NCI-H1048 (cell line): ENCODE measurements at places on chromosomes 12 and 14.
A peak's percentile ranks its signal among the peaks of the same experiment; 100 is the strongest.

- peak; percentile 36 for DNase-seq
Measured at GRCh38 chr12:122499991-122500684, 594 bp downstream of the ZCCHC8 start.

DNA sequence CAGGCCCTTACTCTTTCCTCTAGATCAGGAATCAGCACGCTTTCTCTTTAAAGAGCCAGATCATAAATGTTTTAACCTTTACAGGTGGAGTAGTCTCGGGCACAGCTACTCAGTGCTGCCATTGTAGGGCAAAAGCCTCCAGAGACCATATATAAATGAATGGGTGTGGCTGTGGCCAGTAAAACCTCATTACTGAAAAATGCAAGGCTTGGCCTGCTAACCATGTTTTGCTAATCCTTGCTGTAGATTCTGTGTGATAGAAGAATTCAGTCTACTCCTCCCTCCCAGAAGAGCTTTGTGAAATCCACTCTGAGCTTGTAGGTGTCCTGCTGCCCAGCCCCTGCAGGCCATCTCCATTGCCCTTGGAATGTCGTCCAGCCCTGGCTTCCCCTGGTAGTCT lies 58.1 kb downstream of the HSP90AA1 start:
- no peak for DNase-seq

DNA sequence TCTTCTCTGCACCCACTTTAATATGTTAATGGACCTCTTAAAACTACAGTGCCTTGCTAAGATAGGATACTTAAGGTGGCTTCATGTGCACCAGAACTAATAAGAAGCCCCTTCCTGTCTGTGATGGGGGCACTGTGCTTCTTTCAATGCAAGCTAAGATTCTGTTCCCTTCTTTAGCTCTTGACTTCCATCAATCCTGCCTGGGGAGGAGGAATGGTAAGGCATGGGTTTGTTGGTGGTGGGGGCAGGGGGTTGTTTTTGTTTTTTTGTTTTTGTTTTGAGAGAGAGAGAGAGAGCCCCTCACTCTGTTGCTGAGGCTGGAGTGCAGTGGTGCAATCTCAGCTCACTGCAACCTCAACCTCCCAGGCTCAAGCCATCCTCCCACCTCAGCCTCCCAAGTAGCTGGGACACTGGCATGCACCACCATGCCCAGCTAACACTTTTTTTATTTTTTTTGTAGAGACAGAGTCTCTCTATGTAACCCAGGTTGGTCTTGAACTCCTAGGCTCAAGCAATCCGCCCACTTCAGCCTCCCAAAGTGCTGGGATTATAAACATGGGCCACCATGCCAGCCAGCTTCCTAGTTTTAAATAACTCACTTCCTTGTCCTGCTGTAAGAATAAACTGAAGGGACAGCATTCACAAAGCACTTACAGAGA lies 4.5 kb upstream of the KRT3 start:
- no peak for DNase-seq

DNA sequence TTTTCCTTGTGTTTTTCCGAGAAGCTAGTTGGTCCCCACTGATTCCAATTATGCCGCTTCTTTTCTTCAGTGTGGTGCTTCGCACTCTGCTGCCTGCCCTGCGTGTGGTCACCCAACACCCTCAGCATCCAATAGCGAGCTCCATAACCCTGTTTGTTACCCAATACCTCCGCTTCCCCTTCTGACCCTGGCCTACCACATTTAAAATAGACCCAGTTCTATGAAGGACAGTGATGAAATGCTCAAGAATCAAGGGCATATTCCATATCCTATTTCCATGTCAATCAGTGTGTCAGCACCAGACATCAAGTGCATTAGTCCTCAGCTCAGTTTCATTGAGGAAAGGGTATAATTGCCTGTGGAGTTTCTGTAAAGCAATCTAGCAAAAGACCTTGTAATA lies 9.5 kb downstream of the NDRG2 start:
- DNase-seq, result no peak

DNA sequence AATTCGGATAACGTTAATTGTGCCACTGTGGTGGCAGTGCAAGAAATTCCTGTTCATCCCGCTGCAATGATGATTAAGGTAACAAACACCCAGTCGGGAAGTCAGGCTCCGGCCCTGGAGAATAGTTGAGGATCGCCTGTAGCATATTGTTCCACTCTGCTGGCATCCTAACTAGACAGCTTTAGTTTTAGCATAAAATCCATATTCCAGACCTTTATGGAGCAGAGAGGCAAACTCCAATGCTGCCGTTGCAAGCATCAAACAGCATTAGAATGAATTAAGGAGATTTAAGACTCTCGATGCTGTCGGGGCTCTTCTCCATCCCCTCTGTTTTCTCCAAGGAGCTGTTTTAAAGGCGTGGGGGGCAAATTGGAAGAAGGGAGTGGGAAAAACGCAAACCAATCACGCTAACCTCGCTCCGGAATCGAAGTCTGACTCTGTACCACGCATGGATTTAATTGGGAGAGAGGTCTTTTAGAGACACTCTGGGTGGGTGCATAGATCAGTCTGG lies 660.4 kb downstream of the VRK1 start:
- DNase-seq, result no peak

DNA sequence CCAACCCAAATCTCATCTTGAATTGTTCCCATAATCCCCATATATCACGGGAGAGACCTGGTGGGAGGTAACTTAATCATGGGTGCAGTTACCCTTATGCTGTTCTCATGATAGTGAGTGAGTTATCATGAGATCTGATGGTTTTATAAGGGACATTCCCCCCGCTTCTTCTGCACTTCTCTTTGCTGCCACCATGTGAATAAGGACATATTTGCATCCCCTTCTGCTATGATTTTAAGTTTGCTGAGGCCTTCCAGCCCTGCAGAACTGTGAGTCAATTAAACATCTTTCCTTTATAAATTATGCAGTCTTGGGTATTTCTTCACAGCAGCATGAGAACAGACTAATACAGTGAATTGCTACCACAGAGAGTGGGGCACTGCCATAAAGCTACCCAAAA lies 179.1 kb downstream of the LRIG3 start:
- no peak for DNase-seq

- no peak for DNase-seq
Measured at GRCh38 chr14:105064721-105065143, 498 bp downstream of the GPR132 start.

GRCh38 chr12:92028441-92028709 lies 117.3 kb downstream of the BTG1 start:
- no peak for DNase-seq

GRCh38 chr12:102728506-102729242 lies 188.4 kb downstream of the PAH start:
- no peak for DNase-seq

GRCh38 chr14:100434911-100435438 lies 111.8 kb downstream of the SLC25A47 start:
- no peak for DNase-seq

DNA sequence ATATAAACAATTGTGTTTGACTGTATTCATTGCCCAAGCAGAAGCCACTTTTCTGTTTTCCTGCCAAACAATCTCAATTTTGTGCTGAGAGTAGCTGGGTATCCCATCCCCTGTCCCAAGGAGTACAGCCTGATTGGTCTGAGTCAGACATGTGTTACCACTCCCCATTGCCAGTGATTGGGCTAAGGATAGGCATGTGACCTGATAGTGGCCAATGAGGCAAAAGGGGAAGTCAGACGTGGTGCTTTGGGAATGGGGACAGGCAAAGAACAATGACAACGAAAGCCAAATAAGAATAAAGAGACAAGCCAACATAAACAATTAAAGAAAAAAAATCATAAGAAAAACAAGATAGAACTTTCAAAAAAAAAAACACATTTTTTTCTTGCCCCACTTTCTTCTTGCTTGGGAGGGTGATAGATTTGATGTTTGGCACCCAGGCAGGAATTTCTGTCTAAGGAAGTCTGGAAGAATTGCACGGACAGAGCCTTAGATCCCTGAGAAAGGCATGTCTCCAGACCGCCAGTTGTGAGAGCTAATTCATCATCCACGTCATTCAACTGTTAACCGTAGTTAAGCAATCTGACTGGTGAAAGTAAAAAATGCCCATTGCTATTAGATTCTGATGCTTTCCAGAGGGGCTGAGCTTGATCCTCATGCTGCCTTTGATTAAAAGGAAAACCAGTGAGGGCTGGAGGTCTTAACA lies 626.6 kb upstream of the TMEM132C start:
- no peak for DNase-seq

DNA sequence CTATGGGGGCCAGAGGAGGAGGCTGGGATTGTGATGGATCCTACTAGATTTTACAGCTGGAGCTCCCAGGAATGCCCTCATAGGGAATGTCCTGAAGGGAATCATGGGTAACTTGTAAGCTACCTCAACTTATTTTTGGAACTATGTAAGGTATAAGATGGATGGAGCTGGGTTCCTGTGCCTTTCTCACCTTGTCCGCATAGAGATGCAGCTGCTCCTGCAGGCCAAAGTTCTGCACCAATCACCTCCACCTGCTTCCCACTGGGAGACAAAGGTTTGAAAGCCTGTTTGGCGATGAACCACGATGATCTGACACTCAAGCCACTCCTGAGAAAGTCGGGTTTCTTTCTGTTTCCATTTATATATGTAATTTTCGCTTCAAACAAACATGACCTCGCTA lies 648 bp upstream of the AKAP5 start:
- DNase-seq, result no peak

- DNase-seq, result peak; percentile 19
Measured at GRCh38 chr12:92602476-92602875, 100.3 kb upstream of the PLEKHG7 start.

- DNase-seq, result no peak
Measured at GRCh38 chr14:26527095-26527494, 70.7 kb downstream of the NOVA1 start.

DNA sequence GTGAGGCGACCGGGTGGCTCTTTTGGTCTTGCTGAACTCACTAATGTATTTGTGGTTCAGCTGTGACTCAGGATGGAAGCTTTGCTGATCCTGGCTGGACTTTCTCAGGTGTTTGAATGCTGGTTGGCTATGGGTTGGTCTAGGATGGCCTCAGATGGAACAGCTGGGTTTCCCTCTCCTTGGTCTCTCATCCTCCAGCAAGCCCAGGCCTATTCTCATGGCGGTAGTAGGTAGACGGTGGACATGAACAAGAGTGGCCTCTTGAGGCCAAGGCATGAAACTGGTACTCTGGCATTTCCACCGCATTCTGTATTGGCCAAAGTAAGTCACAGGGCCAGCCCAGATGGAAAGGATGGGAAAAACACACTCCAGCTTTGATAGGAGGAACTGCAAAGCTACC lies 11.8 kb upstream of the POLR3B start:
- no peak for DNase-seq

DNA sequence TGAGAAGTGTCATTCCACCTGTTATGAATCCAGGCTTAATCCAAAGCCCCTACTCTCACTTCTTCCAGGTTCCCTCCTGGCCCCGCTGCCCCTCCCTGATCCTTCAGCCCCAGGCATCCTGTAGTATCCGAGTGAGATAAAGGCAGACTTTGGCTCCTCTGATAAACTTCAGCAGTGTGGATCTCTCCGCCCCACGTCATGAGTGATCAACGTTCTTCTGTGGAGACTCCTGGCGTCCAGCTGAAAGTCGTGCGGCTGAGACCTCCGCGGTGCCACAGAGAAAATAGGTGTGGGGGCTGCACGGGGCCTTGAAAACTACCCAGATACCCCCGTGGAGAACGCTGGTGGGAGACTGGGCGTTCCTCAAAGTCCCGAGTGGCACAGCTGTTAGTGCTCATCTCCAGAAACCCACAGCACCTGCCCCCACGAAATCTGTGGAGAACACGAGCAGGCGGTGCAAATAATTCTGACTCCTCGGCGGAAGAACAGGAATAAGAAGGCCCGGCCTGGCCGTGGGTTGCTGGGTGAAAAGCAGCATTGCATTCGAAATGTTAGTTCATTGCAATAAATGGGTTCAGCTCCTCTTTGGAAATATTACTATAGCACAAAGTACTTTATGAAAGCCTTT lies 180.0 kb upstream of the RGS6 start:
- no peak for DNase-seq

DNA sequence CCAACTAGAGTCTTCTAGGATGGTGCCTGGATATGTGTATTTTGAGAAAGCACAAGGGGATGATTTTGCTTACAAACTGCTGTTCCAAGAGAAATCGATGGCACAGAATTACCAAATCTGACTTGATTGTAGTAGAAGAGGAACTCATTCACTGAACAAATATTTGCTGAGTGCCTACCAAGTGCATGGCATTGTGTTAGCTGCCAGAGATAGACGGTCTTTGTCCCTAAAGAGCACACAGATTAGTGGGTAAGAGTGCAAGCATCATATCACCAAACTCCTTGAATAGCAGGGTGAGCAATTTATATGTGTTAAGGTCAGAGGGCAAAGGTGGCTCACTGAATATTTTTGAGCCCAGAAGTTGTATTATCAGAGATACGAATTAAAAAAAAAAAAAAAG lies 3.5 kb upstream of the FOXN3 start:
- no peak for DNase-seq

DNA sequence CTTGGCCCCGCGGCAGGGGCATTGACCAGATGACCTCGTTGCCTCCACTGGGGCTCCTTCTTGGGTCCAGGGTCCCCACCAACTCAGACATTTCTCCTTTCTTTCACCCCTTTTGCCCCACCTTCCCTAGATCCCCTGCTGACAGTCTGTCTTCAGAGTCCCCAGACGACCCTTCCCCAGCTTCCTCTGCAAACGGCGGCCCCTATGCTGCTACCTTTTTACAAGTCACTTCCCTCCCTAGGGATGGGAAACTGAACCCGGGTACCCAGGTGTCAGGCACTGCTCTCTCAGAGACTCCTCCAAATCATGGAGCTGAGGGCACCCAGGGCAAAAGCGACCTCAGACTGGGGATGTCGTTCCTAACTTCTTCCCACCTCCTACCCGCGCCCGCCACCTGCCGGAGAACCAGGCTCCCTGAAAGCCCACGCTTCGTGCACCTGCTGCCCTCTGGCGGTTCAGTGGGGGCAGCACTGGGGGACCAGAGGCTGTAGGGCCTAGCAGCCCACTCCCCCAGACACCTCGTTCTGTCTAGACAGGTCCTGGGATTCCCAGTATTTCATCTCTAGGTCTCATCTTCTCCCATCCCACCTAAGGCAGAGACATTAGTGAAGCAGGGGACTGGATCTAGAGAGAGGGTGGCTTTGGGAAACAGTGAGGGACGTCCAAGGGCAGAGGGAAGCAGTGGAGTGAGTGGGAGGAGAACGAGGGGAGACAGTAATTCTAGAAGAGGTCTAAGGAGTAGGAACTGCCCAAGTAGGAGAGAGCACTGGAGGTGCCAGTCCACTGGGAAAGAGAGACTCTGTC lies 4.9 kb downstream of the ZNF385A start:
- peak; percentile 74 for DNase-seq

GRCh38 chr12:12182703-12183365 lies 84.0 kb downstream of the LRP6 start:
- DNase-seq, result no peak
